ENCODE measurements at places on chromosomes 6 and 20.

DNA sequence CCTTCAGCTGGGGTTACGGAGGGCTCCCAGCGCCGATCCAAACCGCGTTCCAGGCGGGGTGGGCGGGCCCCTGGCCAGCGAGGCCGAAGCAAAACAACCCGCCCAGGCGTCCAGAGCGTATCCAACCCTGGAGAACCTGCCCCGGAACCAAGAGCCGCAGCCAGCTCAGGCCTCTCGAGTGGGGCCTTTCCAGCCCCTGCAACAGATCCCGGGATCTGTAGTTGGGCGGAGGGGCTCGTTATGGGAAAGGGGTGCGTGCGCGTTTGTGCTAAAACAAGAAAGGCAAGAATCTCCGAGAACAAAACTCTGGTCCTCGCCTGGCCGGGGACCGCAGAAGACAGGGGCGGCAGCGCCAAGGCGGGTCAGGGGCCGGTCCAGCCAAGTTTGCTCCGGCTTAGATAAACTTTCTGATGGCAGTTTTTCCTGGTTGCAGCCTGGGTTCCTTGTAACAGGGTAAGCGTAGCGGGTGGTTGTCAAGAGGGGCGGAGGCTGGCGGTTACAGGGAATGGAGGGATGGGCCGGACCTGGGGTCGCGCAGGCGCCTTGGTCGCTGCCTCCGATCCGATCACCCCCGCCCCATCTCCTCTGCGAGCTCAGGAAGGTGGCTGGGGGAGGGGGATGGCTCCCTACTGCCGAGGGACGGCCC lies 448 bp upstream of the RIN2 start:
- DNase-seq: no peak

DNA sequence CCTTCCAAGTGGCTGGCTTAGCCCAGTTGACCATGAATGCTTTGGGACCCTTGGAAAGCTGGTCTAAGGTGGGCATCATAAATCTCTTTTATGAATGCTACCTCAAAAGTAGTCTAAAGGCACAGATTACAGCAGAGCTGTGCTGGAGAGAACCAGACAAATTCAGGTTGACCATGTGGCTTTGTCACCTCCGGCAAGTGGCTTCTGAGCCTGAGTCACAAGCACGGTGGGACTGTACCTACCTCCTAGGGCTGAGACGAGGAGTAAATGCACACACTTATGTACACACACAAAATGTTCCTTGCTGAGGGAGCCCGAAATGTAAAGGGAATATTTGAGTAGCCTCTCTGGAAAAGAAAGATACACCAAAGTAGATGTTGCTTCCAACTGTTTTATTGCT lies 155.9 kb downstream of the NFATC2 start:
- no peak for DNase-seq

GRCh38 chr6:108363889-108364313 lies 69.0 kb downstream of the AFG1L start:
- no peak for DNase-seq

DNA sequence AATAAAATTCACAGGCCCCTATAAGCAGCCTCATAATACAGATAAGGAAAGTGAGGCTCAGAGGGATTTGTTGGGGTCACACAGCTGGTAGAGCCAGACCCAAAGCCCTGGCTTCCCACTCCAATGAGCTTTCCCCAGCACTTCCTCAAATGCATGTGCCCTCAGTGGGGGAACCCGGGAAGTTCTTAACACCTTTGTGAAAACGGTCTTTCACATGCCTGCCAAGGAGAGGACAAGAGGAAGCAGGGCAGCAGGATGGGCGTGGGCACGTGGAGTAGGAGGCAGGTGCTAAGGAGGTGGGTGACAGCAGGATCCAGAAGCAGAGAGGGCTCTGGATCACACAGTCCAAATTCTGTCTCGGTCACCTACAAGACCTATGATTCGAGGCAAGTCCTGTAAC lies 598 bp downstream of the PI16 start:
- no peak for DNase-seq

DNA sequence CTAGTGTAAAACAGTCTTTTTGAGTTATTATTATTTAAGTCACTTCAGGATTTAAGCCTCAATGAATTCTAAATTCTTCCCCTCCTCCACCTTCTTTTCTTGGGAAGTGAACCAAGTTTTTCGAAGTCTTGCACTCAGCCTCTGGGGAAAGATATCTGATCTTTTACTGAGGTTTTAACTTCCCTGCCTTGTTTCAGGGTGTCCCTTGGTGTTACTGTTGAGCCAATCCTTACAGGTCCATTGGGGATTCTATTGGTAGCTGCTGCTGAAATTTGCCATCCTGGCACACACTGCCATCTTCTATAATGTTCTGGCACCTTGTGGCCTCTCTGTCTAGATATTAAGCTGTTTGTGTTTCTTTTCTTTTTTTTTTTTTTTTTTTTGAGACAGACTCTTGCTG lies 31.7 kb downstream of the BEND6 start:
- DNase-seq: no peak

- no peak for DNase-seq
Measured at GRCh38 chr6:47680051-47680450, 18.3 kb upstream of the ADGRF4 start.

- DNase-seq: no peak
Measured at GRCh38 chr6:122736616-122737015, 42.9 kb upstream of the FABP7 start.

- no peak for DNase-seq
Measured at GRCh38 chr20:33277471-33278441, 5.3 kb upstream of the BPIFB1 start.

- DNase-seq: no peak
Measured at GRCh38 chr20:61923371-61924166, 142.1 kb downstream of the TAF4 start.

DNA sequence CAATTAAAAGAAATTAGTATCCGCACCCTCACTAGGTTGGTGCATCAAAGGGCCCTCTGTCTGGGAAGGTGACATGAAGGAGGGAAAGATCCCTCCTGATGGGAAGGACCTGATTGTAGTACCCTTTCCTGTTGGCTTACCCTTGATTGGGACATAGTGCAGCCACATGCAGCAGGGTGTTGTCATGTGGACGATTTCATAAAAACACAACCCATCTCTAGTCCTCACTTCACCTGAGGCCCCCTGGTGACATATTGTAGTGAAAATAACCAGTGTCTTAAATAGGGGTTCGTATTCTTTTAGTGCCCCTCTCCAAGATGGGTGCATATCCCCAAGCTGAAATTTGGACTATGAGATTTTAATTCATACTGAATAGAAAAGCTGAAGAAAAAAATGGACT lies 97.3 kb downstream of the SLX4IP start:
- no peak for DNase-seq

GRCh38 chr6:1047981-1048541 lies 263.8 kb upstream of the FOXQ1 start:
- no peak for DNase-seq

DNA sequence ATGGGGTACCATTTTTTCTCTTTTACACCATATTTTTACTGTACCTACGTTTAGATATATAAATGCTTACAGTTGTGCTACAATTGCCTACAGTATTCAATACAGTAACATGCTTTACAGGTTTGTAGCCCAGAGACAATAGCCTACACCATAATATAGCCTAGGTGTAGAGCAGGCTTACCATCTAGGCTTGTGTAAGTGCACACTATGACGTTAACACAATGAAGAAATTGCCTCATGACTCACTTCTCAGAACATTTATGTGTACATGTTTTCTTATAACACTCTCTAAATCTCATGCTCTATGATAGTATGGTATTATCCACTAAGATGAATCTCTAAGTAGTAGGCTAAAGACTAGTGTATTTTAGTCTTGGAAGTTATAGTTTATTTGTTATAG lies 13.5 kb downstream of the GPR63 start:
- no peak for DNase-seq

DNA sequence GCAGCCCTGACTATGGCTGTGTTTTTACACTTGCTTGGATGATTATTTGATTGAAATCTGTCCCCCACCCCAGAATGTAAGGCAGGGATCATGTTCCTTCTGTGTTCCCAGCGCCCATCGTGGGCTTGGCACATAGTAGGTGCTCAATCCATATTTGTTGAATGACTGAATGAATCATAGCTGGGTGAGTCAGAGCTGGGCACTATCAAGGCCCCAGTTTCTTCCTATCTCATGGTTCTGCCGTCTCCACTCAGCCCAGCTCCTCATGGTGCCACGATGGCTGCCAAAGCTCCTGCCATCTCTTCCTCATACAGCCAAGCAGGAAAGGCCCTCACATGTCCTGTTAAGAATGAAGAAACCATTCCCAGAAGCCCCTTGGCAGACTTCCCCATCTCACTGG lies 29.0 kb downstream of the CEBPB start:
- no peak for DNase-seq

- DNase-seq: no peak
Measured at GRCh38 chr6:85096976-85097375, 332.6 kb upstream of the TBX18 start.

DNA sequence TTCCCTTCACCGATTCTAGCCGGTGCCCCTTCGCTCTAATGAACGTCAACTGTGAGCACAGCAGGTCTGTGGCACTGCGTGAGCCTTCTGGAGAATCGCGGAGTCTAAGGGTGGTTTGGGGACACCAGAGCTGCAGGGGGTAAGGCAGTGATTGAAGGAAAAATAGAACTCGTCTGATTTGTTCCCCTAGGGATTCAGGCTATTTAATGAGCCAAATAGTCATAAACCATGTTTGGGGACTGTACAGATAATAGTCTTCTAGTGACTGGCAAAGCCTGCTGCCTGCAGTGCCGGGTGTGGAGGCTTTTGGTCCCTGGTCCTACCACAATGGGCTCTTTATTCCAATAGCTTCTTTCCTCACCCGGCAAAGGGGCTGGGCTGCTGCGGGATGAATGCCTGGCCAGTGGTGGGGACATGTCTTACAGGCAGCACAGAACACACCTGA lies 11.1 kb upstream of the NTSR1 start:
- no peak for DNase-seq

DNA sequence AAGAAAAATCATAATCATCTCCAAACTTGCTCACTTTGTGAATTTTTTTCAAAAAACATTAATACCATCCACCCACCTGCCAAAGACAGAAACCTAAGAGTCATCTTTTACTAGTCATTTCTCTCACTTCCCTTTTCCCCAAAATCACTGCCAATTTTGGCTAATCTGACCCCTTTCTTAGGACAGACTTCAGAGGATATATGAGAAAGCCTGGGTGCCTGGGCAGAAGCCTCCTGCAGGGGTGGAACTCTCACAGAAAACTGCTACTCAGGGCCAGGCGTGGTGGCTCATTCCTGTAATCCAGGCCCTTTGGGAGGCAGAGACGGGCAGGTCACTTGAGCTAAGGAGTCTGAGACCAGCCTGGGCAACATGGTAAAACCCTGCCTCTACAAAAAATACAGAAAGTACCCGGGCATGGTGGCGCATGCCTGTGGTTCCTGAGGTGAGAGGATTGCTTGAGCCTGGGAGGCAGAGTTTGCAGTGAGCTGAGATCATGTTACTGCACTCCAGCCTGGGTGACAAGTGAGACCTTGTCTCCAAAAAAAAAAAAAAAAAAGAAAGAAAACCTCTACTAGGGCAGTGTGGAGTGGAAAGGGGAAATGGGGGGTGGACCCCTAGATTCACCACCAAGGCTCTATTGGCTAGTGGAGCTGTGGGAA lies 3.8 kb downstream of the DEK start:
- peak; percentile 35 for DNase-seq

GRCh38 chr6:83592770-83593394 lies 80.5 kb downstream of the PRSS35 start:
- DNase-seq: no peak

DNA sequence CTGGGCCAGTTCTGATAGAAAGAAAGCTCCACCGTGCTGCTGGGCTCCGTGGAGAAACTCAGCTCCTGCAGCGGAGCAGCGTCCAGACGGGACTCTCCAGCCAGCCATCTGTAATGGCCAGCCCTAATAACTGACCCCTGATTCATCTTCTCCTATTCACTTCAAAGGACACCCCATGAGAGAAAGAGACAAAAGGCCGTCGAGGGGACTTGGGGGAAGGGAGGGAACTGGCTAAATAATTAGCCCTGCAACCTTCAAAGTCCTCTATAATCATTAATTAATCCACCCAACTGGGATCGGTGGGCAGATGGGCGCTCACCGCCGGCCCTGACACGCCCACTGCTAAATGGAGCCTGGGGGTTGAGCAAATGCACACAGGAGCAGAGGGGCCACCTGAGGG lies 512.4 kb downstream of the CD83 start:
- no peak for DNase-seq

- DNase-seq: no peak
Measured at GRCh38 chr6:30915591-30915946, 1.5 kb downstream of the VARS2 start.

GRCh38 chr6:44064089-44064947 lies 62.9 kb downstream of the MRPL14 start:
- DNase-seq: no peak

- peak; percentile 83 for DNase-seq
Measured at GRCh38 chr6:26054781-26055718, 32.2 kb upstream of the HFE start.

DNA sequence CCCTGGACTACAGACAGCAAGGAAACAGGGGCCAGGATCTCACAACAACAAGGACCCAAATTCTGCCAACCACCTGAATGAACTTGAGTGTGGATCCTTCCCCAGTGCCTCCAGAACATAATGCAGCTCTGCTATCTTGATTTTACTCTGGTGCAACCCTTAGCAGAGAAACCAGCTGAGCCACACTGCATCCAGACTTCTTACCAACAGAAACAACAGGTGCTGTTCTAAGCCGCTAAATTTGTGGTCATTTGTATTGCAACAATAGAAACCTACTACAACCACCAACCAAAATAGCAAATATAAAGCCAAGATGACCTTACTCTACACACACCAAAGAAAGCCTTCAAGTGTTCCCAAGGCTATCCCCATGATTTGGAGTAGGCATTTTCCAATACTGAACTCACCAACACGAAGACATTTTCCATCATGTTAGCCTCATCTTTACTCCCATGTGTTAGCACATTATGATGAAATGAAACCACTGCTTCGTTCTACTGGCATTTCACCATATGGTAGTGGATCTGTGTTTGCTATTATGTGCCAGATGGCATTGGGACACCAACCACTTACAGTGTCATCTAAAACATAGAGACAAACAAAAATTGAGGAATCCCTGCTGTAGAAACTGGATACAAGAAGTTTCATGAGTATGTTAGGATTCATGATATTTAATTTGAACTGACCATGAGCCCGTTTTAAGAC lies 249.8 kb upstream of the ID4 start:
- no peak for DNase-seq

DNA sequence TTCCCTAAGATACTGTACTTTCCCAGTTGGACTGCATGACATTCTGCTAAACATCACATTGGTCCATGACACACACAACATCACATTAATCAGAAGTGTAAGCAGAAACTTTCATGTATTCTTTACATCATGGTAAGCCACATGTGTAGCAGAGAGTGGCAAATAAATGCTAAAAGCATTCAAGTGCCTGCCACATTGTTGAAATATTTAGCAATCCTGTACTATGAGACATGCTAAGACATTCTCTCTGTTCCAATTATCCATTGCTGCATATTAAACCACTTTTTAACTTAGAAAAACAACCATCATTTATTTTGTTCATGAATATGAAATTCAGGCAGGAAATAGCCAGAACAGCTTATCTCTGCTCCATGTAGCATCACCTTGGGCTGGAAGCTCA lies 207.7 kb upstream of the GJE1 start:
- no peak for DNase-seq
